ENCODE measurements at places on chromosomes 1 and 21.

GRCh38 chr21:14926186-14926585, 138.6 kb downstream of the NRIP1 start:
- DNase-seq: no peak

GRCh38 chr1:23395154-23395724, 25.6 kb upstream of the ZNF436 start:
- DNase-seq: no peak

DNA sequence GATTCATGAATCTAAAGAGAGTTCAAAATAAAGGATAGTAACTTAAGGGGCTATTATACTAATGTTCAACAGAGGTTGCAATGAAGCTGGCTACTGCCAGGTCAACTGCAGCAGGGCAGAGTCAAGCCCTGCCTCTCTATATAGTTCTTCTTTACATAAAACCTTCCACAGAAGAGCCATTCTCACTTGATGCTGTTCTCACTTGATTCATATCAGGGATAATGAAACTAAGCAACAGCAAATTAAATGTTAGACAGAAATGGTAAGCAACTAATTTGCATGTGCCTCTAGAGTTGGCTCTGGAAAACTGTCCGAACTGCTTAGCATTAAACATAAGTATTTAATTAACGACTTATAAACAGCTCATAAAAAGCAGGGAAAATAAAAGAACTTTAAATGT, 17.4 kb downstream of the CCSAP start:
- no peak for DNase-seq

DNA sequence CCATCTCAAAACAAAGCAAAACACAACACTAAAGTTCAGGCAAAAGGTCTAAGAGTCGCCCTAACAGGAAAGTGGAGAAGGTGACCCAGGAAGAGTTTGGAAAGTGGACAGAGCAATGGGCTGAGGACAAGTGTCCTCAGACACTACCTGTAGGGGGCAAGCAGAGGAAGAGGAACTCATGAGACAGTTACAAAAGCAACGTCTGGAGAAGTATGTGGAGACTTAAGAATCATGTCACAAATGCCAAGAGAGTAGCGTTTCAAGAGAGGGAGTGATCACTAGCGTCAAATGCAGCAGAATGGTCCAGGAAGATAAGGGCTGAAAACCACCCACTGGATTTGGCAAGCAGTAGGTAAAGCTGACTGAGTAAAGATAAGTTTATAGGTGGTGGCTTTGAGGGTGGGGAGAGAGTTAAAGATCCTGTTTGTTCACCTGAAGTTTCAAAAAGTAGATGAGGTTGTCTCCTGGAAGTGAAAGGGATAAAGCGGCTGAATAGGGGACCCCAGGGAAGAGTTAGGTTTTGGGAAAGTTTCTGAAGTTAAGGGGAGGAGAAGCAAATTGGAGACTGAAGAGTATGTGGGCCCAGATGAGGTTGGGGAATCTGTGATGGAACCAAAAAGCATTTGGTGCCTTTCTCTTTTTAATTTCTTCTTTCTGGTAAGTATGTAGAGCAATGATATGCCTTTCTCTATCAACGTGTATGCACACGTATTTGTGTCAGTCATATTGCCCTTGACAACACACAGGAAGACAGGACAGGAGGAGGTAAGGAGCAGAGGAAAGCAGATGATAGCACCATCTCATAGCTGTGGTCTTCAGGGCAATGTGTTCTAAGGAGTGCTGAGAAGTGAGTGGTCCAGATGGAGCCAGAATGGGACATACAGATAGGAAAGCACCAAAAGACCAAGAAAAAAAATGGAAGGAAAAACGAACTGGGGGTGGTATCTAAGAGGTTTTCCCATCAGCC, 3.1 kb downstream of the BSDC1 start:
- no peak for DNase-seq

DNA sequence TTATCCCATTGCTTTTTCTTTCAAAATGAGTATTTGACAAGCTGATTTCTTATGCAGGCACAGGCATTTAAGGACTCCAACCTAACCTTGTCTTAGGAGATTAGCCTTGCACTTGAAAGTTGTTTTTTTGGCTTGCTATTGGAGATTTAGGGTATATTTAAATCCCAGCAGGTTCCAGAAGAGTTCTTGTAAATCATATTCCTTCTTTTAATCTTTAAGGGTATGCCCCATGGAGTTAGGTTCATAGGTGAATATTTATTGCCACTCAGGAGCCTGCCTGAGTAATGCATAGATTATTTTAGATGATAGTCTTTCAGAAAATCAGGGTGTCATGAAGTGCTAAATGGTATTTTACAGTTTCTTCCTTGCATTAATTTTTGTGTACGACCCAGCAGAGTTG, 146.5 kb downstream of the PATJ start:
- no peak for DNase-seq

DNA sequence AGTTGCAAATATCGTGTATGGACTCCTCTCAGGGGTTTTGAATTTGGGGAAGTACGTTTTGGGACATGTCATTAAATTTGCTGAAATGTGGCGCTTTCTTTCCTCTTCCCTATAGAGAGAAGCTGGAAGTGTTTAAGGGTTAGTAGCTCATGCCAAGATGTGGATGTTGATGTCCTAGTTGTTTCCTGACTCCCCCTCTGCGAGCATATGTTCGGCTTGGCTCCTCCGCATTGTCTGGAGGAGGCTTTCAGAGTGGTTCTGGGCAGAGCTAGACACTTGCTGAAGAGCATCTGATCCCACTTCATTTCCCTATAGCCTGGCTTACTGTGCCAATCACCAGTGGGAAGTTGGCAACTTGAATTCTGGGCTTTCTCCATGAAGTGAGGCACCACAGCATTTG, 347.4 kb upstream of the B3GALT2 start:
- DNase-seq: no peak

DNA sequence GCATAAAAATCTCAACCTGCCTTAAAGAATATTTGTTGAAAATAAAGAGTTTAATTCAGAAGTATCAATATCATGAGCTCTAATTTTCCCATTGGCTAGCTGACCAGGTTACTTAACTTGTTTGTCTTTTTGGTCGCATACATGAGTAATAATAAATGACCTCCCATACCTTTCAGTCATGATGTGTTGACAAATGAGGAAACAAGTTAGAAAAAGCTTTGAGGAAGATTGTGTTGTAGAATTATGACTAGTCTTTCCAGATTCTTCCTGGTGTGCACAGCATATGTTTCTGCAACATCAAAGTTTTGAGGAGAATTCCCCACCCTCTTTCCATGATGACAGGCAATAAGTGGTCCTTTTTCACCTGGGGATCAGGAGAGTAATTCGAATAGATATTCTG, 17.6 kb upstream of the PAPPA2 start:
- no peak for DNase-seq

DNA sequence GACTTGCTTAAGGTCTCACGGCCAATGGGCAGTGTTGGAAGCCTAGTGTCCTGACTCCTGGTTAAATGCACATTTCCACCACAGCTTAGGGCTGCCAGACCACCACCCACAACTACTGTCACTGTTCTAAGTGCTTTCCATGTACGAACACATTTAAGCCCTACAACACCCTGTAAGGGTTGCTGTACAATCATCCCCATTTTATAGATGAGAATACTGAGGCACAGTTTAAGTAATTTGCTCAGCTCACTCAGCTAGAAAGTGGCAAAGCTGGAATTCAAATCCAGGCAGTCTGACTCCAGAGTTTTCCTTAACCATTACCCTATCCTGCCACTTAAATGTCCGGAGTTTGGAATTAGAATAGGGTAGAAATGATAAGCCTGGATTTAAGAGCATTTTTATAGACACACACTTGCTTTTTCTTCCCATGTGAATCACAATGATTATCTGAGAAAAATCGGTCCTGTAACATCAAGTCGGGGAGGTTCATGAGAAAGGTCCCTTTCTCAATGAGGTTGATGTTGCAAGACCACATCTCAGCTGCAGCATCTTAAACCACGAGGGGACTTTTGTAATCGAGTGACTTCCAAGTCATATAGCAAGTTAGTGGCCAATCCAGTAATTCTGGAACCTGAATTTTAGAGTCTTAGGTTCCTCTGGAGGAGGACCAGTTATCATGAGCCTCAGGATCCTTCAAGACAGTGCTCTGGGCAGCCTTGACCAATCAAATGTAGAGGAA, 8.6 kb downstream of the E2F2 start:
- DNase-seq: no peak
